ENCODE measurements at places on chromosomes 2 and 18. TPM values are rescaled to one million over a fixed set of nuclear protein-coding genes. Genes with fewer than 3 reads are reported as not detected.

DNA sequence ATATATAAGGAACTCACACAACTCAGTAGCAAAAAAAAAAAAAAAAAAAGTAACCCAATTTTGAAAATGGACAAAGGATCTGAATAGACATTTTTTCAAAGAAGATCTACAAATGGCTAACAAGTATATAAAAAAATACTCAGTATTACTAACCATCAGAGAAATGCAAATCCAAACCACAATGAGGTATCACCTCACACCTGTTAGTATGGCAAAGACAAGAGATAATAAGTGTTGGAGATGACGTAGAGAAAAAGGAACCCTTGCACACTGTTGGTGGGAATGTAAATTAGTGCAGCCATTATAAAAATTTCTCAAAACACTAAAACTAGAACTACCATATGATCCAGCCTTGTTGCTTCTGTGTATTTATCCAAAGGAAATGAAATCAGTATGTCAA is 5.8 kb upstream of the CNDP1 start:
- no peak for DNase-seq

The UGT1A8 gene
- polyA plus RNA-seq, result not detected

The ATP6V1C2 gene
- 7.3 TPM for polyA plus RNA-seq

The CCBE1 gene
- polyA plus RNA-seq, result 33.4 TPM

GRCh38 chr2:234038076-234038802 is 12.3 kb upstream of the SPP2 start:
- no peak for DNase-seq

DNA sequence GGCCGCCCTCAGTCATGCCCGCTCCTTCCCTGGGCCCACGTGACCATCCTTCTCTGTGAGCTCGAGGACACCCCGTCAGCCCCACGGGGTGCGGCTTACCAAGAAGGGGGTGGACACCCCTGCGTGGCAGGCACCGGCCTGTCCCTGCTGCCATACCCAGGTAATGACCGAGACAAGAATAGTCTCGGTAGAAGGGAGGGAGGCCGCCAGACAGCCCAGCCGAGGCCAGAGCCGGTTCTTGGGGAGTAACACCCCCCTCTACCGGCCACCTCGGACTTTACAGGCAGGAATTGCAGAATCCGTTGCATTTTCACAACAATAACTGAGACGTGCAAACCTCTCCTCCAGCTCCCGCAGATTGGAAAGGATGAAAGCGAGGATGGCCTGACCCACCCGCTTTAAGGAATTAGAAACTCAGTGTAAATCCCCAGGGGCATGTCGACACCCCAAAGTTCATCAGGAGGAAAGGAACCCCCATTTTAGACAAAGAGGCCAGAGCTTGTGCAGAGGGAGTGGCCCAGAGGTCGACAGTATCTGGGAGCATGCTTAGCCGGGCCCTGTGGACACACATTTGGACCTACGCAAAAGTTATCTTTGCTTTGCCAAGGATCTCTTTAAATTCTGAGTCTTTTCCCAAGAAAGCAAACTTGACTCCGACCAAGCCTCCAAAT is 60.1 kb upstream of the GLI2 start:
- no peak for DNase-seq

The STAT4 gene
- polyA plus RNA-seq, result 11.7 TPM
